ENCODE measurements at places on chromosomes 16 and 17.

DNA sequence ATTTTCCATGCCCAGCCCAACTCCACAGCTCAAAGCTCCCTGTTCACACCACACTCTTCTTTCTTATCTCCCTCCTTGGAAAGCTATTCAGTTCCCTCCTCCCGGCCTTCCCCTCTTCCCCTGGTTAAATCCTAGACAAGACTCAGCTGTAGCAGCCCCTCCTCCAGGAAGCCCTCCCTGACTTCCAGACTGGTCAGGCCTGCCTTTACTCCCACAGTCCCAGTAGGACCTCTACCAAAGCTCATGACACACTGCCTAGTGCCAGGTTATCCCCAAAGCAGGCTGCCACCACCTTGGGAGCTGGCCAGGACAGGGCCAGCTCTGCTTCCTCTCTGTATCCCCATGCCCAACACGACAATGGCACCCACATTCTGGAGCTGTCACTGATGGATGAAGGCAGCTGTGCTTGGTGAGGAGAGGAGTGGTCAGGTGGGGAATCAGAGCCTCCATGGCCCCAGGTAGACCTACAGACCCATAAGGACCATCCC is 50.0 kb downstream of the BEAN1 start:
- no peak for DNase-seq

- no peak for DNase-seq
Measured at GRCh38 chr16:50924759-50925545, 183.1 kb downstream of the CYLD start.

DNA sequence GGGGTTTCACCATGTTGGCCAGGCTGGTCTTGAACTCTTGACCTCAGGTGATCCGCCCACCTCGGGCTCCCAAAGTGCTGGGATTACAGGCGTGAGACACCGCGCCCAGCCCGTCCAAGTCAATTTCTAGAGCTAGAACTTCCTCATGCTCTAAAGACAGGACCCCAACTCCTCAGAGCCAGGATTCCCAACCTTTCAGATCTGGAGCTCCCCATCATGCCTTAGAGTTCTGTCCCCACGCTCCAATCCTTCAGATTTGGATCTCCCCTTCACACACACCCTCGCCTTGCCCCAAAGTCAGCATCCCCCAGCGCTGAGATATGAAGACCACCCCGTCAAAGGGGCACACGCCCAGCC is 448 bp downstream of the KCTD19 start:
- DNase-seq: no peak

- no peak for DNase-seq
Measured at GRCh38 chr17:20281860-20282259, 185.5 kb downstream of the LGALS9B start.

DNA sequence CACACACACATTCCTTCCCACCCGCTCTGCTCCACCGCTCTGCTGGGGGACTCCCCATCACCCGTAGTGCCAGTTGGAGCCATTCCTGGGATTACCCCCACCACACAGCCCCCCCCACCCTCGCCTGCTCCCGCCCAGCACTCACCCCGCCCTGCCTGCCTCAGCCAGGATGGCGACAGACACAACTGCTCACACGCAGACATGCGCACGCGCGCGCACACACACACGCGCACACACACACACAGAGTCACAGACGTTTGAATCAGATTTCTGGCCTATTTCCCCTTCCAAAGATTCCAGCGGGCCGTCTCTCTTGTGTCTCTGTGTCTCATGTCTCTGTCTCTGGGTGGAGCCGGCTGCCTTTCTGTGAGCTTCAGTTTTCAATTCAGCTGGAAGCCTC is 4.4 kb downstream of the CACNA1G start:
- no peak for DNase-seq
